ENCODE measurements at places on chromosomes 4 and X. TPM values are rescaled to one million over a fixed set of nuclear protein-coding genes. Genes with fewer than 3 reads are reported as not detected.

Gene GABRG1
- 0.11 TPM for polyA plus RNA-seq

Gene MAML3
- 2.8 TPM for polyA plus RNA-seq

Gene FAM47E
- polyA plus RNA-seq: 9.0 TPM

Gene DHX15
- polyA plus RNA-seq: 39.3 TPM

Gene POF1B
- polyA plus RNA-seq: 0.49 TPM

Gene UGT2B10
- not detected for polyA plus RNA-seq

Gene TRPC5OS
- 0.01 TPM for polyA plus RNA-seq

Gene TRIM75
- not detected for polyA plus RNA-seq

Gene SULT1E1
- not detected for polyA plus RNA-seq

Gene TIGD4
- not detected for polyA plus RNA-seq

Gene PAGE2
- not detected for polyA plus RNA-seq

Gene BTC
- polyA plus RNA-seq: 1.7 TPM
